ENCODE measurements at places on chromosomes 1 and 21. TPM values are rescaled to one million over a fixed set of nuclear protein-coding genes. Genes with fewer than 3 reads are reported as not detected.

ASCL5 gene
- total RNA-seq = not detected

GPR153 gene
- 4.7 TPM for total RNA-seq

OR2M3 gene
- total RNA-seq = not detected

LDLRAD2 gene
- total RNA-seq = 0.27 TPM

SYT11 gene
- total RNA-seq = 62.4 TPM

VHLL gene
- not detected for total RNA-seq

LCE1C gene
- total RNA-seq = 2.8 TPM

DNA sequence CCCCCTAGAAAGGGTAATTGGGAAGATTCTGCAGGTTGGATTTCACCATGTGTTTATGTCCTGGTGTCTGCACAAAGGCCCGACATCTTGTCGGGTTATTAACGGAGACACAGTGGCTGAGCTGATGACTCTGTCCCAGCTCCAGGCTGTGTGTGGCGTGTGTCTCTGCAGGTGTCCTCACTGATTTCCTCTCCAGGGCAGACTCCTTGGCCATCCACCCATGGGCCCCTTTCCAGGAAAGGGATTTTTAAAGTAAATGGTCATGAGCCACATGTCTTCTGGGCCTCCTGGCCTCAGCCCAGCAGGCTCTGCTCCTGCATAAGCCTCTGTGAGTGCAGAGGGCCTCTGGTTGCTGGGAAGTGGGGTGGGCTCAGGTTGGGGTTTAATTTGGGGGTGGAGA, 418.7 kb upstream of the VAMP3 start:
- no peak for DNase-seq

- DNase-seq = no peak
These were observed 9.0 kb upstream of the KCNE2 start for GRCh38 chr21:34354836-34355235.

DNA sequence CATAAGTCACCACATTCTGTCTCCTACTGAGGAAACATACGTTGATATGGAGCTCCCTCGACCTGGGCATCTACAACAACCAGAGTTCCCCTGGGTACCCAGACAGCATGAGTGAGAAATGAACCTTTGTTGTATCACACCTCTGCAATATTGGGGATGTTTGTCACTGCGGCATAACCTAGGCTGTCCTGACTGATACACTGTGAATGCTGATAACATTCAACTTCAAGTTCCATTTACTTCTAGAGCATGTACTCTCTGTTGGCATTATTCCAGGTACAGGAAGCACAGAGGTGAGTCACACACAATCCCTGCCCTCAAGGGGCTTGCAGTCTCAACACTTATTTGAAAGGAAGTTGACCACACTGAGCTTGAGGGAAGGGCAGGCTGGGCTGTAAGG, 65.6 kb downstream of the HTR6 start:
- no peak for DNase-seq

GRCh38 chr1:59769736-59770095, 45.0 kb upstream of the HOOK1 start:
- DNase-seq = no peak

DNA sequence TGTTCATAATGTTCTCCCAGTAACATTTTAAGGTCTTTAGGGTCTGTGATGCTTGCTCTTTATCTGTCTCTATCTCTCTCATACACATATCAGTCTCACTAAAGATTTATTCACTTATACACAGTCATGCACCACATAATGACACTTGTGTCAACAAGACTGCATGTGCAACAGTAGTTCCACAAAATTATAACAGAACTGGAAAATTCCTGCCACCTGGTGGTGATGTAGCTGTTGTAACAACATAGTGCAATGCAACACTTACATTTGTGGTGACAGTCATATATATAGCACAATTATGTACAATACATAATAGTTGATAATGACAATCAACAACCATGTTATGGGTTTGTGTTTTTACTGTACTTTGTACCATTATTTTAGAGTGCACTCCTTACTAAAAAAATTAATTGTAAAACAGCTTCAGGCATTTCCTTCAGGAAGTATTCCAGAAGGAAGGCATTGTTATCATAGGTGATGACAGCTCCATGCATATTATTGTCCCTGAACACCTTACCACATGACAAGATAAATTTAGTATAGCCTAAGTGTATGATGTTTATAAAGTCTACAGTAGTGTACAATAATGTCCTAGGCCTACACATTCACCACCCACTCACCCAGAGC, 8.1 kb downstream of the TDRD5 start:
- no peak for DNase-seq

DNA sequence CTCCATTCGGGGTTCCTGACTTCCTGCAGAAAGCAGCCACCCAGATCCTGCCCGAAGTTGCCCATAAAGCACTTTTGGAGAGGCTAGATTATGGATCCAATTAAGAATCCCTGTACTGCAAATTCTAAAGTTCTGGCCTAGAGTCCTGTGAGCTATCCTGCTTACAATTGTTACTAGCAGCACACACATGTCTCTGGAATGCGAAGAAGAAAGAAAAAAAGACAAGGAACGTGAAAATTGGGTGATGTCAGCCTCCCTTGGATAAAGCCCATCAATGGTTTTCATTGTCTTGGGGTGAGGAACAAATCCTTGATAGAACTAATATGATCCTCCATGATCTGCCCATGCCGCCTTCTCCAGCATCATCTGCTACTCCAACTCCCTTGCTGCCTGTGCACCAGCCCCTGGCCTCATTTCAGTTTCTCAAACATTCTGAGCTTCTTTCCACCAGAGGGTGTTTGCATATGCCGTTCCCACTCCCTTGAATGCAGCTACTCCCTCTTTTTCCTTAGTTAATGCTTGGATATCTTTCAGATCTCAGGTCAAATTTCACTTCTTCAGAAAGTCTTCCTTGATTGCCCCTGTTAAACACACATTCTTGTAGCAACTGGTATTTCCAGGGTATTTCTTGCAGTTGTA, 94.0 kb downstream of the ST6GALNAC5 start:
- DNase-seq = no peak

- DNase-seq = no peak
These were observed 7.1 kb upstream of the GADD45A start for GRCh38 chr1:67677930-67678329.

- DNase-seq = no peak
These were observed 81.8 kb downstream of the PHTF1 start for GRCh38 chr1:113677250-113678158.

- no peak for DNase-seq
These were observed 152.7 kb downstream of the URB2 start for GRCh38 chr1:229778794-229779193.

GRCh38 chr1:240091614-240092300, at the start of gene FMN2:
Gene FMN2, plus strand, starts transcription at chr1:240091883. Its CDS starts 227 bp downstream, at chr1:240092110.
- no peak for DNase-seq

- DNase-seq = no peak
These were observed 199.2 kb downstream of the GRIK3 start for GRCh38 chr1:36835017-36835695.

DNA sequence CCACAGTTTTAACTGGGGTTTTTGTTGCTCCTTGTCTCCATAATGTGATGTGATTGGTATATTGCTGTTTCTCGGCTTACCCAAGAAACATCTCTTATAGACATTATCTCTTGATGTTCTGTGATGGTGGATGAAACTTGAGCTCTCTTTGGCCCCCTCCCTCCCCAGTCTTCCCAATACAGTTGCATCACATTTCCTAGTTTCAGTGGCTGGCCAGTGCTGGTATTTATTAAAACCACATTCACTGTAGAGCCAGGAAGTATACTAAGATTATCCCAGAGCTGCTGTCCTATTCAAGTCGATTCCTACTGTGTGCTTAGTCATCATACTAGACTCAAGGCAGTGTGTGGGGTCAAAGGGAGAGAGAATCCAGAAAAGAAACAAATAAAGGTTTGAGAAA, 244.4 kb downstream of the KAZN start:
- no peak for DNase-seq

DNA sequence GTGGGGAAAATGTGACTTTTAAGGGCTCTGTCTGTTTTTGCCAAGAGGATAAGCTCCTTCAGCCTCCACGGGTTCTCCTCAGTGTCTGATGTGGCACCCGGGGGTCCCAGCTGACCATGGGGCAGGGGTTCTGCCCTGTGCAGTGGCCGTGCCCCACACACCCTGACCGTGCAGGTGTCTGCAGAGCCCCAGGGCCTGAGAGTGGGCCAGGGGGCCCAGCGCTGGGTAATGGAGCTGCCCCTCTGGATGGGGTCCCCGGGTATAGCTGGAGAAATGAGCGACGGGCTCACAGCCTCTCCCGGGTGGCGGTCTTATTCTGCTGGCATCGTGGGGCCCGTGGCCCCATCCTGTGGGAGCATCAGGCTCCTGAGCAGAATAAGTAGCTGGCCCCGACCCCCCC, 2.9 kb upstream of the PFKL start:
- DNase-seq = no peak

DNA sequence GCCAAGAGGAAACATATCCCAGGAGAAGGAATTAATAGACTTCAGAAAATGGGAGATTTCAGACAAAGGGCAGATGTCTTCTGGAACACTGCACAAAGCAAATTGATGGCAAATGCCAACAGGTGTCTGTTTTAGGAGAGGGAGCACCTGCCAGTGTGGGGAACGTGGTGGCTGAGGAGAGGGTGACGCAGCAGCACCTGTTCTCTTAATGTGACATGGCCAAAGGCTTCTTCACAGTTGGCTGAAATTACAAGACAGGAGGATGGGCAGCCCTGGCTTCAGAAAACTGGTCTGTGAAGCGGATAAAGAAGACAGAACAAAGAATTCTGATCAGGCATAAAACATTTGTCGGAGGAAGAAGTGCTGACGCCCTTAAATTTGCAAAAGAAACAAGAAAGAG, 178.7 kb upstream of the RUNX1 start:
- no peak for DNase-seq

- no peak for DNase-seq
These were observed 162.4 kb upstream of the POU3F1 start for GRCh38 chr1:38208716-38209632.

GRCh38 chr1:37764414-37764825, 500 bp downstream of the EPHA10 start:
- no peak for DNase-seq

All from thoracic aorta (tissue), 2 donors.